ENCODE measurements at places on chromosomes 16 and 17. TPM values are rescaled to one million over a fixed set of nuclear protein-coding genes. Genes with fewer than 3 reads are reported as not detected.

Gene TERB1
- 0.05 TPM for total RNA-seq

Gene TBC1D3E
- not detected for total RNA-seq

Gene SLC16A11
- not detected for total RNA-seq

- DNase-seq: peak; percentile 71
Measured at GRCh38 chr17:60079401-60080243, 901 bp upstream of the HEATR6 start.

DNA sequence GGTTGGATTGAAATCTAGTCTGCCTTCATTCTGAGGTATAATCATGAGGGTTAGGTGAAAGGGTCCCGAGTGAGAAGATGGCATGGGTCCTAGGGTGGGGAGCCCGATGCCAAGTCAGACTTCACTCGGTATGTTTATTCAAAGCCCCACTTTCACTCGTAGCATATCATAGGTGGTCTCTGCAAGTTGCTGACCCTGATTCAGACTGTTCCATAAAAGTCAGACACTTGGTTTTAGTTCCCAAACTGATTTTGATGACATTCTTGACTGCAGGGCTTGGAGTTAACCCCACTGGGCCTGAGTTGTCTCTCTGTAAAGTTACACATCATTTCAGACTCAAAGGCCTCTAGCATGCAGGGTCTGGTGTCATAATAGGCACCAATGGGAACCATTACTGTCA lies 17.8 kb downstream of the HAPSTR1 start:
- DNase-seq: no peak

DNA sequence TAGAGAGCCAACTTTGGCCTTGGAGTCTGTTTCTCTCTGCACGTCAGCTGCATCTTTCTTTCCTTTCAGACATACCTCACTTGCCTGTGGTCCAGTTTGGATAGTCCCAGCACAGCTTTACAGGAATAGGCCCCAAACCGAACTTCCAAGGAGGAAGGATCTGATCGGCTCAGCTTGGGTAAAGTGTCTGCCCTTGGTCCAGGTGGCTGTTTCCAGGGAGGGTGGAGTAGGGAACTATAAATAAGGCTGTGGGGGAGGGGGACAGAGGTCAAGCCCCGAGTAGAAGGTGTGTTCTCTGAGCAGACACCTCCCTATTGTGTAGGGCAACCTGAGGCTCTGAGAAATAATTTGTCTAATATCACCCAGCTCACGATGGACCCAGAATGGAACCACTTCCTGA lies 29.2 kb upstream of the NKD1 start:
- peak; percentile 25 for DNase-seq

DNA sequence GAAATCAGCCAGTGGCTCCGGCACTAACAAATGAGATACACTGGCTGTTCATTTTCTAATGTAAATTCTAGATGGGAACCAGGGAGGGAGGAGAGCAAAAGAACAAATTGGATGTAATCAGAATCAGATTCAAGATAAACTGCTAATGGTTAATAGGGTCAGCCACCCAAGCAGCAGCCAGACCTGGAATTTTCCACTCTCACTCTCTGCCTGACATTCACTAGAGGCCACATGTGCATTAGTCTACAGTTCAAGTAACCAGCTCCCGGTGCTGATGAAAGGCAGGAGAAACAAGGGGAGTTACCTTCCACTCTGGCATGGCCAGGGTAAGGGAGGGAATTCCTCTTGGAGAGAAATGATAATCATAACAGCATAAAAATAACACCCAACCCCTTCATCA lies 597.7 kb downstream of the TOX3 start:
- DNase-seq: no peak

- no peak for DNase-seq
Measured at GRCh38 chr17:20234276-20234675, 225.1 kb downstream of the SPECC1 start.

GRCh38 chr17:42275527-42276358 lies 448 bp downstream of the STAT5B start:
- DNase-seq: peak; percentile 43

DNA sequence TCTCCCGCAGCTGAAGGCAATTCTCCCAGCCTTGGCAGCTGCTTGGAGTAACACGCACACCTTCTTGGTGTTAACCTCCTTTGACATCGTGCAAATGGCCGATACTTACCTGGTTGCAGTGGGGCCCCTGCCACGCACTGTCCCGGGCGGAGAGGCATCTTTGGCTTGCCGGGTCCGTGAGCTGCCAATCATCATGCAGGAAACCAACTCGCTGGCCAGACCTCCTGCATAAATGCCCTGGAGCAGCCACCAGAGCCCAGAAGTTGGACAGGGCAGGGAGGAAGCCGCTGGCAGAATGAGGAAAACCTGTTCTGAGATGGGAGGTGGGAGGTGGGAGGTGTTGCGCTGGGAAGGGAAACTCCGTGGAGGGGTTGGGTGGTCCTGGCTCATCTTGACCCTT lies 41.7 kb upstream of the CREBBP start:
- DNase-seq: no peak

- DNase-seq: no peak
Measured at GRCh38 chr16:8982816-8983215, 19.1 kb upstream of the USP7 start.

DNA sequence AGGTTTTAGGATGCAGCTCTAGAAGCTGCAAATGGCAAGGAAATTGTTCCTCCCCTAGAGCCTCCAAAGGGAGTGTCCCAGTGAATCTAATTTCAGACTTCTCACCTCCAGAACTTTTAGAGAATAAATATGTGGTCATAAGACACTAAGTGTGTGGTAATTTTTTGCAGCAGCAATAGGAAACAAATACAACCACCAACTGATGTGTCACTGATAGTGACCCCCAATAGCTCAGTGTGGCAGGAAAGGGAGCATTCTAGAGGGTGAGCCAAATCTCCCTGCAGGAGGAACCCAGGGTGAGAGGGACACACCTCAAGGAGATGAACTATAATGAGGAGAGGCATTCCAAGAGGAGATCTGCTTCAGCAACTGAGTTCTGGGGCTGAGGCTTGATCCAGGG lies 4.1 kb downstream of the CCL4L2 start:
- DNase-seq: no peak

GRCh38 chr17:82389379-82389778 lies 17.8 kb downstream of the UTS2R start:
- DNase-seq: no peak

DNA sequence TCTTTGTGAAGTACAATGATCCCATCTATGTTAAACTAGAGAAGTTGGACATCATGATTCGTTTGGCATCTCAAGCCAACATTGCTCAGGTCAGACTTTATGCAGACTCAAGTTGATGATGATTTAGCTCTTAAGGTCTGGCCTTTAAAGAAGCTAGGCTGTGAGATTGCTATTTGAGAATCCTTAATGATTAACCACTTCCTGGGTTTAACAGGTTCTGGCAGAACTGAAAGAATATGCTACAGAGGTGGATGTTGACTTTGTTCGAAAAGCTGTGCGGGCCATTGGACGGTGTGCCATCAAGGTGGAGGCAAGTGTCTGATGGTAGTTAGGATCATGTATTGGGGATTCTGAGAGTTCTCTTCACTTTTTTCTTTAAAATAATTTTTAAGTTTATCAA lies 40.3 kb downstream of the AP2B1 start:
- no peak for DNase-seq

DNA sequence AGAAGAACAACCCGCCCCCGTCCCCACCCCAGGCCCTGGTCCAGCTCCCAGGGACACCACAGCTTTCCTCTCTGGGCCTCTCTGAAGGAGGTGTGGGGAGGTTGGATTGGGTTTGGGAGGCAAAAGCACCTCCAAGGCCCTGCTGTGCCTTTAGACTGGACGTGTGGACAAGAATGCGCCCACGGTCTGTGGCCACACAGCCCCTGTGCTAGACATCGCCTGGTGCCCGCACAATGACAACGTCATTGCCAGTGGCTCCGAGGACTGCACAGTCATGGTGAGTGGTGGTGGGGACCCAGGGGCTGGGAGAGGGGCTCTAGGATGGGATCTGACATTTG lies 3.0 kb downstream of the CORO1A start:
- DNase-seq: no peak

DNA sequence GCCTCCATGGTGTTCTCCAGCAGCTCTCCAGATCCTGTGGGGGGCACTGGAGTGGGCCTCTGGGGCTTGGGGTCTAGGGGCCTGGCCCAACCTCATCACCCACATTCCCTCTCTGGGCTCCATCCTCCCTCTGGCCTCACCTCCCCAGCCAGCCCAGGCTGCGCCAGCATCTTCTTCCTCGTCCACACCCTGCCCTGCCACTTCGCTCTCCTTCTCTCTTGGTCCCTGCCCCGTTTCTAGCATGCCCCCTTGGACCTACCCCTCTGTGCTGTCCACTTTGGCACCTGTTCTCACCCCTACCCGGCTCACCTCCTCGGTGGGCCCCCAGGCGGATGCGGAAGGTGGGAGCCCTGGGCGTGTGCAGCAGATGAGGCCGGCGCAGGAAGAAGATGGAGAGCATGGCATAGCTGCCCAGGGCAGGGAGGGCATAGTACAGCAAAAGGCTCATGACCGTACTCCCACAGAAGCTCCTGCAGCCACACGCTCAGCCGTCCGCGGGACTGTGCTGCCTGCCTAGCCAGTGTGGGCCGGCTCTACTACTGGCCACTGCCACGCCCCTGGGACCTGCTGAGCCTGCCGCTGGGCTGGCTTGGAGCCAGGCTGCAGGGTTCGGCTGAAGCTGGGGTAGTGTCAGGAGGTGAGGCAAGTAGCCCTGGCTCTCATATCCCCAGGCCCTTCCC lies at the start of gene GDPD3:
Gene GDPD3 (minus strand): TSS at position 507 of the 680 bp plus-strand sequence. CDS start 59 bp downstream, at position 448.
- DNase-seq: no peak

- no peak for DNase-seq
Measured at GRCh38 chr16:3997231-3997841, 116.8 kb upstream of the CREBBP start.
